ENCODE measurements at places on chromosomes 4 and X. TPM values are rescaled to one million over a fixed set of nuclear protein-coding genes. Genes with fewer than 3 reads are reported as not detected.

MAGEA2B gene
- not detected for total RNA-seq

DNA sequence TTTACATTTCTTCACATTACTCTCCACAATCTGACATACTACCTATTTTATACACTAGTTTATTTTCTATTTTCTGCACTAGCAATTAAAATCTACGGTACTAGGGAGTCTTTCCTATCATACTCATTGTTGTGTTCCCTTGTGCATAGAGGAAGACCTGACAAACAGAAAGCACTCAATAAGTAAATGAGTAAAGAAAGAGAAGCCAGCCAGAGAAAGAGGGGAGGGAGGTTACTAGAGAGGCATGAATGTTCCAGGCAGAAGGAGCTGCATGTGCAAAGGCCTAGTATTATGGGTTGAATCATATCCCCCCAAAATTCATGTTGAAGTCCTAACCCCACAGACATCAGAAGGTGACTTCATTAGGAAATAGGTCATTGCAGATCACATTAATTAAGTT is 114.0 kb downstream of the ZAR1 start:
- H3K4me3 ChIP-seq, result no peak overlapping the region
- H3K27me3 ChIP-seq, result no peaks in the 10 kb centered on the region
- no peaks in the 10 kb centered on the region for H3K36me3 ChIP-seq
- H3K27ac ChIP-seq, result no peak overlapping the region
- H3K4me1 ChIP-seq, result no peaks in the 10 kb centered on the region
- no peak for DNase-seq

PTTG2 gene
- 2.1 TPM for total RNA-seq

- no peak overlapping the region for H3K27ac ChIP-seq
- no peaks in the 10 kb centered on the region for H3K36me3 ChIP-seq
- peaks cover 13% of the 10 kb centered on the region for H3K4me1 ChIP-seq
- no peaks in the 10 kb centered on the region for H3K27me3 ChIP-seq
- no peak for DNase-seq
Observed at GRCh38 chr4:101055392-101055791, 291.9 kb downstream of the PPP3CA start.

- H3K36me3 ChIP-seq, result no peaks in the 10 kb centered on the region
- H3K27me3 ChIP-seq, result no peaks in the 10 kb centered on the region
- no peak within 1 kb of the TSS for H3K27ac ChIP-seq
- peak within 1 kb of the TSS; percentile 50 for H3K4me3 ChIP-seq
- H3K4me1 ChIP-seq, result peaks cover 5% of the 10 kb centered on the region
Observed at GRCh38 chrX:120310861-120311726, at the start of gene TMEM255A. TSS of gene TMEM255A (minus strand) at chrX:120311461. CDS start at chrX:120311309, 152 bp downstream.

FHL1 gene
- total RNA-seq, result 6,286 TPM

GRCh38 chr4:2401610-2401983 is 16.8 kb downstream of the ZFYVE28 start:
- H3K4me3 ChIP-seq, result peak overlapping the region; percentile 41
- H3K4me1 ChIP-seq, result peaks cover 11% of the 10 kb centered on the region
- DNase-seq, result no peak
- no peaks in the 10 kb centered on the region for H3K36me3 ChIP-seq
- peak overlapping the region; percentile 64 for H3K27ac ChIP-seq

DNA sequence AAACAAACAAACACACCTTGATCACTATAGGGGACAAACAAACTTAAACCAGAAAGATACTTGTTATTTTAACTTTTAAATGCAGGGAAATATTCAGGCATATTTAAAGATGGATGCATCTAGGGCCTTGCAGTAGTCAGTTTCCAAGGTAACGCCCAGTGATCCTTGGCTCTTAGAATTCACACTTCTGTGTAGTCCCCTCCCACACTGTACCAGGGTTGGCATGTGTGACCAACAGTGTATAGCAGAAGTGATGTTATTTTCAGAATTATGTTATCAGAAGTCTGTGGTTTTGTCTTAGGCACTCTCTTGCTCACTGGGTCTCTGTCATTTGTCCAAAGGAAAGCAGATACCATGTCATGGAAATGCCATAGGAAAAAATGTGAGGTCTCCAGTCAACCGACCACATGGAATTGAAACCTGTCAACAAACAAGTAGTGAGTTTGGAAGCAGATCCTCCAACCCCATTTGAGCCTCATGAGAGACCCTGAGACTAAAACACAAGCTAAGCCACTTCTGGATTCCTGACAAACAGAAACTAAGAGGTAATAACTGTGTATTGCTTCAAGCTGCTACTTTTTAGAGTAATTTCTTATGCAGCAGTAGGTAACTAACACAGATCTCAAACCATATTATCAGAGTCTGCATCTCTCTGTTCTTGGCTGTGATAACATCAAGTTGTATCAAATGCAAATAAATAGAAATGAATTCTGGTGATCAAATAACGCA is 670.3 kb downstream of the KCTD8 start:
- no peak overlapping the region for H3K27ac ChIP-seq
- DNase-seq, result no peak
- no peaks in the 10 kb centered on the region for H3K27me3 ChIP-seq

GRCh38 chr4:106583567-106583966 is 215.0 kb upstream of the GIMD1 start:
- no peak overlapping the region for H3K4me3 ChIP-seq
- H3K27ac ChIP-seq, result no peak overlapping the region
- DNase-seq, result no peak

All from gastrocnemius medialis (tissue), 4 donors.